ENCODE measurements at places on chromosomes 5 and 9.

DNA sequence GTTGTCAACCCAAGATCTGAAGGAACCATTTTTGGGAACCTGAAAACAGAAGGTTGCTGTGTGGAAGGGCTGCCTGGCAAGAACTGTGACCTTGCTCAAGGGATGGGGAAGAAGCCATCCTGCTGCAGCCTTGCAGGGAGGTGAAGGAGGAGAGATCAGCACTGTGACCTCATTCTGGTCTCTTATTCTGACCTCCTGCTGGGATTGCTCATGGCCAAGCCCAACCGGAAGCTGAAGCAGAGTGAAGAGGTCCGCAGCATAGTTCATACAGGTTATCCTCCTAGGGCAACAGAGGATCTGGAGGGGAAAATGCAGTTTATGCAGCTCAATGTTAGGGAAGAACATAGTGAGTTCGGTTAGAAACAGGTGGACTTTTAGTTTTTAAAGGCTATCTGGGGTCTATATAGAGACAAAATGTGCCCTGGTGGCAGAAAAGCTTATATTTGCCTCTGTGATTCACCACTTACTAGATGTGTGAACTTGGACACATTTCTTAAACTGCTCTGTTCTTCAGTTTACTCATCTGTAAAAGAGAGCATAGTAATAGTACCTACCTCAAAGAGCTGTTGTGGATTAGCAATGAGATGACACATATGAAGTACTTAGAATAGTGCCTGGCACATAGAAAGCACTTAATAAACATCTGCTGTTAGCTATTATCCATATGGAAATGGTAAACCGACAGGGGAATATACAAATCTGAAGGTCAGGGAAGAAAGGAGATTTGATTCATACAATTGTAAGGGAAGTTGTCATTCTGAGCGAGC lies 57.9 kb upstream of the BNC2 start:
- DNase-seq: no peak

GRCh38 chr5:10552183-10553143 lies 11.4 kb upstream of the ANKRD33B start:
- no peak for DNase-seq

DNA sequence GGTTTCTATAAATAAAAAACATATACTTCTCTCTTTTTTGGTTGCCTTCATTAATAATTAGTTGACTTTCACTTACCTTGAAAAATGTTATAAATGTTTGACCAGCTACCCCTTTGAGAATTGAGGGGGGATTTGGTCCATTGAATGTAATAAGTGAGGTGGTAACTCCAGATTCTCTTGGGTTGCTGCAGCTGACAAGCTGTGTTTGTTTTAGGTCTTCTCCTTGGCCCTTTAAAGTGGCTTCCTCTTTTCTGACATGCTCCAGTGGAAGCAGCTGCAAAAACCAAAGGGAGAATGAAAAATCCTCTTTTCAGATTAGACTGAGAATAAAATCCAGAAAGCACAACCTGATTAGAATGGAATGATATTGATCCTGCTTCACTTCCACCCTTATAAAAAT lies 410.5 kb downstream of the TMEM38B start:
- no peak for DNase-seq

- no peak for DNase-seq
These were observed 437 bp upstream of the TRIM41 start for GRCh38 chr5:181222630-181223057.

- DNase-seq: no peak
These were observed 633.0 kb upstream of the C9orf72 start for GRCh38 chr9:28206280-28206679.

- no peak for DNase-seq
These were observed 796.5 kb upstream of the ARRDC3 start for GRCh38 chr5:92179651-92180050.

- DNase-seq: peak; percentile 58
These were observed 90.7 kb upstream of the DHFR start for GRCh38 chr5:80745490-80745889.

DNA sequence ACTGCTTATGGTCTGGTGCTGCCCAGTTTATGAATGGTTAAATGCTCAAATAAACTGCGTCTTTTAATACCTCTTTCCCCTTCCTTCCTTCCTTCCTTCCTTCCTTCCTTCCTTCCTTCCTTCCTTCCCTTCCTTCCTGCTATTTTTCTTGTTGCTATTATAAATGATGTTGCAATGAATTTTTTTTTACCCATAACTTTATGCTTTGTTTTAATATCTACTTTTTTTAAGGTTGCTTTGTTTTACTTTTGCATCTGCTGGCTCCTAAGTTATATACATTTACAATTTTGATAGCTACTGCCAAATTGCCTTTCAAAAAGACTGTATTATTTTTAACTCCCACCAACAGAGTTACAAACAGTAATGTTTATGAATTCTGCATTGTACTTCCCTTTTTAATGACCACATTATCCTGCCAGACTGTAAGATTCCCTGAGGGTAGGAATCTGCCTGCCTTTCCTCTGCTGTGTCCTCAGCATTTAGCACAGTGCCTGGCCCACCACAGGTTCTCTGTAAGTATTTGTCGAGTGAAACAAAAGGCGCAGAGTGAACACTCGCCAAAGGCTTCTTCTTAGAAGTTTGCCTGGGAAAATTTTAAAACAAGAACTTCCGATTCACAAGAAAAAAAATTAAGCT lies 36.9 kb downstream of the KIF4B start:
- DNase-seq: no peak

DNA sequence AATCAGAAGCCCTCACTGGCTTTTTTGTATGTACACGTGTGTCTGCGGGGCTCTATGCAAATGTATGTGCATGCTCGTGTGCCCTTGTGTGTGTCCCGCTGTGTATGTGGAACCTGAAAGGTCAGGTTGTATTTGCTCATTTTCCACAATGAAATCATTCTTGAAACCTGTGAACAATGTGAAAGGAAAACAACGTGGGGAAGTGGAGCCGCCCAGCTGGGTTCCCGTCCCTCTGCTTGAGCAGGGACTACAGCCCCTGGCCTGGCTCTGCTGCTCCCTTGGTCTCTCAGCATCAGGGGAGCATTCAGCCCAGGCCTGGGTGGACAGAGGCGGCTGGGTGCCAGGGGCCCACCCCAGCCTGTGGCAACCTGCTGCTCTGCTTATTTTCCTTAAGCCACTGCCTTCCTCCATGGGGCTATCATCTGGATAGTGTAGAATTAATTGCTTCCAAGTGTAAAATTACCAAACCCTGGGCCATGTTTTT lies 3.0 kb downstream of the ECSCR start:
- no peak for DNase-seq

DNA sequence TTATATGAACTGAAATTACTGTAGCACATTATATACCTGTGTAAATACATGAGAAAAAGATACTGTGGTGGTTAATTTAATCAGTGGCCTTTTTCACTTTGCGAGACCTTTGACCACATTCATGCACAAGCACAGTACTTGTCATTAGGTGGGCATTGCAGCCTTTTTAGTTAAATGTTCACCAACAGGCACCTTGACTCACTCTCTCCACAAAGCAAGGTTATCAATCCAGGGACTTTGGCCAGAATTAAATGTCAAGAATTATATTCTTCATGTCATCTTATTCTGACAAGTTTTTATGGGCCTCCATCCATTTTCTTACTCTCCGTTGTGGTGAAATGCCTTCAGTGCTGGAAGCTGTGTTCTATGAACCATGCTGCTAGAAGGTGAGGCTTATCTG lies 72.2 kb downstream of the AOPEP start:
- no peak for DNase-seq

- DNase-seq: no peak
These were observed 123.5 kb downstream of the RASEF start for GRCh38 chr9:82939451-82939850.

GRCh38 chr5:143001764-143002351 lies 231.7 kb downstream of the ARHGAP26 start:
- peak; percentile 47 for DNase-seq

- no peak for DNase-seq
These were observed 29.3 kb downstream of the PCDH1 start for GRCh38 chr5:141848744-141849414.

GRCh38 chr5:64110222-64110621 lies 55.4 kb upstream of the RNF180 start:
- no peak for DNase-seq

- DNase-seq: peak; percentile 79
These were observed 65.5 kb downstream of the INSYN2B start for GRCh38 chr5:169914766-169915165.

GRCh38 chr9:105329719-105330062 lies 85.2 kb downstream of the SLC44A1 start:
- DNase-seq: no peak

GRCh38 chr5:68367717-68368116 lies 152.2 kb downstream of the PIK3R1 start:
- DNase-seq: no peak

DNA sequence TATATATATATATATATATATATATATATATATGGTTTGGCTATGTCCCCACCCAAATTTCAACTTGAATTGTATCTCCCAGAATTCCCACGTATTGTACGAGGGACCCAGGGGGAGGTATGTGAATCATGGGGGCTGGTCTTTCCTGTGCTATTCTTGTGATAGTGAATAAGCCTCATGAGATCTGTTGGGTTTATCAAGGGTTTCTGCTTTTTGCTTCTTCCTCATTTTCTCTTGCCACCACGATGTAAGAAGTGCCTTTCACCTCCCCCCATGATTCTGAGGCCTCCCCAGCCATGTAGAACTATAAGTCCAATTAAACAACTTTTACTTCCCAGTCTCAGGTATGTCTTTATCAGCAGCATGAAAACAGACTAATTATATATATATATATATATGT lies 52.3 kb upstream of the ADAMTS2 start:
- DNase-seq: no peak

DNA sequence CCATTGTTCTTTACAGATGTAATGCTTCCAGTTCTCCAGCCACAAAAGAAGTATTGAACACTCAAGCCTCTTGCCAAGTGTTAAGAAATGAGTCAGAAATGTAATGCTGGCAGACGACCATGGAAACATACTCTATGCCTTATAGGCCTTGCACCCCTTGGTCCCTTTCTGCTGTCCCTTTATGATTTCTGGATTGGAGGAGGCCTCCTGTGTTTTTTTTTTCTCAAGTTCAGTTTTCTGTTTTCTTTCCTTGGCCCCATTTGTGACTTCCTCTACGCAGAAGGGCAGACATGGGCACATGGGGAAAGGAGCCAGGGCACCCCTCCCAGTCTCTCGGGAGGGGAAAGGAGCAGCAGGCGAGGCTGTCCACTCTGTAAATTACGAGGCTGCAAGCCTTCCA lies 53.4 kb downstream of the SNX18 start:
- peak; percentile 50 for DNase-seq

Measured in skeletal muscle cell (primary cell).